ENCODE measurements at places on chromosomes 16 and 17.
A peak's percentile ranks its signal among the peaks of the same experiment; 100 is the strongest.

DNA sequence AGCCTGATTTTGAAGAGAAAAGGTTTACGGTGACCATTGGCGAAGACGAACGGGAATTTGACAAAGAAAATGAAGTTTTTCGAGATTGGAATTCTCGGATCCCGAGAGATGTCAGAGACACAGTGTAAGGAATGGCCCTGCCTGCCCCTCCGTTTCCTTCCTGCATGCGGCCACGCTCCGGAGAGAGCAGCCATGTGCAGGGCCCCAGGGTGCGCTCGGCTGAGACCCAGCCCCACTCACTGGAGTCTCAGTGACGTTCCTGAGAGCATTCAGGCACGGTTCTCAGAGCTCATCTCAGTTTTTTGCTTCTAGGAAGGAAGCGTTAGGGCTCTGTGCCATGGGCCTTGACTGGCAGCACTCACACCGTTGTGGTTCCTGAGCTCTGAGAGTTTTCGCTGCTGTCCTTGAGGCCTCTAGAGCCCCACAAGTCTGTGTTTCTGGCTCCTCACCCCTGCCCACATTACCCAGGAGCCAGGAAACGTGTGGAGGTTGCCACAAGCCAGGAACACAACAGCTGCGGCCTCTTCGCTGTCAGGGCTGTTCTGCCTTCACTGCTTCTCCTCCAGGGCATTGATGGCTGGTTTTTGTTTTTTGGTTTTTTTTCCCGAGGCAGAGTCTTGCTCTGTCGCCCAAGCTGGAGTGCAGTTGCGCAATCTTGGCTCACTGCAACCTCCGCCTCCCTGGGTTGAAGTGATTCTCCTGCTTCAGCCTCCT is 29.8 kb downstream of the ZC3H18 start:
- DNase-seq: no peak

DNA sequence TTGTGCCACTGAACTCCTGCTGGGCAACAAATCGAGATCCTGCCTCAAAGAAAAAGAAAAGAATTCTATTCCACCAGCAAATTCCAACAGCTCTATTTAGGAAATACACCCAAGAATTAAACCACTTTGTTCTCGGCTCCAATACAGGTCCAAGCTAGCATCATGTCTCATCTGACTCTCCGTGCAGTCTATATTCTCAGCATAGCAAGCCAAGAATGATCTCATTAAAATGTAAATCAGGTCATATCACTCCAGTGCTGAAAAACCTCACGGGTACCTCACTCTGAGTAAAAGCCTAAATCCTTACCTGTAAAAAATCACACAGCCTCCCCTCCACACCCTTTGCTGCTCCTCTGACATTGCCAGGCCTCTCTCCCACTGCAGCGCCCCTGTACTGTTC is 23.9 kb downstream of the UBE2G1 start:
- DNase-seq: no peak

GRCh38 chr16:23052908-23053580 is 96.2 kb downstream of the USP31 start:
- DNase-seq: no peak

- no peak for DNase-seq
Observed at GRCh38 chr17:42028791-42029127, 8.9 kb downstream of the NKIRAS2 start.

- DNase-seq: peak; percentile 63
Observed at GRCh38 chr16:24858219-24859041, 12.7 kb downstream of the SLC5A11 start.

DNA sequence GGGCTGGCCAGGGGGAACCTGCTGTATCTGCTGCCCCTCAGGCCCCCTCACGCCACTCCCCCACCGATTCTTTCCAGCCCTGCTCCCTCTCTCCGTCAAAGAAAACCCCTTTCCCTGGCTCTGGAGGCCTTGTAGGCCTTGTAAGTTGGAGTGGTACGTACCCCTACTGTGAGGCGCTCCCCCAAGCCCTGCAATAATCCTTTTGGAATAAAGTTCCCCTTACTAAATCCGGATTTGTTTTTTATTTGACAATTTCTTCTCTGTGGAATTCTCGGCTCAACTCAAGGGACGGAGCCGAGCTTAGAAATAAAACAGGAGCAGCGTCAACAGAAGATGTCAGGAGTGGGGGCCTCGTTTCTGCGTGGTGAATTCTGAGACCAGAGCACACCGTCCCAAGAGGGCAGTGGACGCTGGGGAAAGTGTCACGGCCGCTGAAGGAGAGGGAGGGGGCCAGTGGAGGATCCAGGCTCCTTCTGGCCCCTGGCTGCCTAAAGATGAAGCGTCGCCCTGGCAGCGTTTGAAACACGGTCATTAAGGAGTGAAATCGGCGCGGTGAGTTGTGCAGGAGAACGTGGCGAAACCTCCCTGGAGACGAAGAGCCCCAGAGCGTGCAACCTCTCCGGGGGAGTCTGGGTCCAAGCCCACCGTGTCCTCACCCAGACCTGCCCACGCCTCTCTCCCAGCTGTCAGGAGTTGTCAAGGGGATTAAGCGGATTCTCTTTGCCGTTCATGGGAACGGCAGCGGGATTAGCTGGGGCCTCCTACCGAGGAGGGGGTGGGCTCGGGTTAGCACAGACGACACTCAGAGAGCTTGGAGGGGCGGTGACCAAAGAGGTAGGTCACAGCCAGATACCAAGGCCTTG is 47.0 kb downstream of the SLC7A5 start:
- no peak for DNase-seq

Measured in erythroblast (primary cell).